ENCODE measurements at places on chromosomes 13 and 19.

GRCh38 chr13:112203614-112204013 is 136.7 kb downstream of the SOX1 start:
- DNase-seq: no peak

DNA sequence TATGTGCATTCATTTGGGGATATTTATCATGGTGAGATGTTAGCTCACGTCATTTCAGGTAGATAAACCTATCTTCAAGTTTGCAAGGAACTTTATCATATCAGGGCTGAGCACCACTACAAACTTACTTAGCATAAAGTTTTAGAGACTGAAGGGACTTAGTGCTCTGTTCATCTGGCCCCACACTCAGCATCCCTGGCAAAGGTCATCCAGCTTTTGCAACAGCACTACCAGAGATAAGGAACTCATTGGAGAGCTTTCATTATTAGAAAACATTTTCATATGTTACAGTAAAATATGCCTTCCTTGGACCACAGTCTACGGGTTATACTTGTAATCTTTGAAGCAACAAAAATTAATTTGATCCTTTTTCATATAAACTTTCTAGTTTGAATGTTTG is 263.4 kb downstream of the POU4F1 start:
- no peak for DNase-seq

- no peak for DNase-seq
Measured at GRCh38 chr19:58042495-58043340, 8.9 kb downstream of the ZSCAN1 start.

GRCh38 chr13:37755349-37755748 is 114.2 kb downstream of the TRPC4 start:
- no peak for DNase-seq

GRCh38 chr13:91417660-91418325 is 19.4 kb downstream of the GPC5 start:
- DNase-seq: no peak

DNA sequence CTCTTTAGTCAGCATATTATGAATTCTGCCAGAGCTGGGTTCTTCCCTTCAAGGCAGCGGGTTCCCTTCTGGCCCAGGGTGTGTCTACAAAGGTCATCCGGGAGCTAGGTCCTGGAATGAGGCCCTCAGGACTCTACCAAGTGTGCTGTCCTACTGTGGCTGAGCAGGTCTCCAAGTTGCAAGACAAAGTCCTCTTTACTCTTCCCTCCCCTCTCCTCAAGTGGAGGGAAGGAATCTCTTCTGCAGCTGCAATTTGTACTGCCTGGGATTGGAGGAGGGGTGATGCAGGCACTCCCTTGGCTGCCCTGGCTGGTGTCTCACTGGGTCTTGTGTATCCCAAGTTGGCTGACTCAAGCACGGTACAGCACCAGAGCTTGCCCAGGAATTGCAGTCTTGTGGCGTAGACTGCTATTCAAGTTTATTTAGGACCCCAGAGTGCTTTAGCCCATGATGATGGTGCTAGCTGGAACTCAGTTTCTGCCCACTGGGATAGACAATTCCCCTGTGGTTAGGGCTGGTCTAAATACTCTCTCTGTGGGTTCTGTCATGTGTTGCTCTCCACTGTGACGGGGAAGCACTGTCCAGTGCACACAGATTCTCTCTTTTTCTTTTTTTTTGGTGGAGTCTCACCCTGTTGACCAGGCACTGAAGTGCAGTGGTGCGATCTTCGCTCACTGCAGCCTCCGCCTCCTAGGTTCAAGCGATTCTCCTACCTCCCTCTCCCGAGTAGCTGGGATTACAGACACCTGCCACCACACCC is 28.5 kb downstream of the RFC3 start:
- DNase-seq: no peak

GRCh38 chr13:105273665-105274222 is 1261.7 kb downstream of the EFNB2 start:
- no peak for DNase-seq

DNA sequence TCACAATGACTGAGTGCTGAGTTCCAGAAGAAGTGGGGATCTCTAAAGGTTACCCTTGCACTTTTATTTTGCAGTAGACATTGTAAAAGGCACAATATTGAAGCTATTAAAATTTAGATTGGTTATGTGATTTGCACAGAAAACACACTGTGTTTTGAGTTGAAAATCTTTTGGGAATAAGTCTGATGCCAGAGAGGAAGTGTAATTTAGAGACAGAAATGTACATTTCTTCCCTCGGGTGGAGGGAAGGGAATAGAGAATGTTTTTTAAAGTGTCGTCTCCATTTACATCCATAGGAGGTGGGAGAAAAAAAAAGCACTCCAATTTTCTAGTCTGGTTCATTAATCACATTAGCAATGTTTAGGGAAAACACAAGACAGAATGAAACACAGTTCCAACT is 465.8 kb downstream of the OLFM4 start:
- DNase-seq: no peak

Measured in NCI-H1105 (cell line).